ENCODE measurements at places on chromosomes 6 and 20.

DNA sequence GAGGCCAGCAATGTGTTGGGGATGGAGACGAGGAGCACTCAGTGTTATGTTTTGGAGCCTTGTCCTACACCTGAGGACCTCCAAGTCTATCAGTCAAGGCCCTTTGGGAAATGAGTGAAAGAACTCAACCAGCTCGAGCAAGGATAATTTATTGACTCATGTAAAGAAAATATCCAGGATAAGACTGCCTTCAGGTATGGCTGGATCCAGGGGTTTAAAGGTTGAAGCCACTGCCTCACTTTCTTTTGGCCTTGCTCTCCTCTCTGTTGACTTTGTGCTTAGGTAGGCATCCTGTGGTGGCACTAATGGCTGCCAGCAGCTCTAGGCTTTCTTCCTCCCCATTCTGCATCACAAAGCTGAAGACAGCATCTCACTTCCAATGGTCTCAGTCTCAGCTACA is 66.3 kb upstream of the ZNFX1 start:
- DNase-seq, result no peak

GRCh38 chr20:9578594-9578993 is 64.2 kb downstream of the LAMP5 start:
- DNase-seq, result no peak

DNA sequence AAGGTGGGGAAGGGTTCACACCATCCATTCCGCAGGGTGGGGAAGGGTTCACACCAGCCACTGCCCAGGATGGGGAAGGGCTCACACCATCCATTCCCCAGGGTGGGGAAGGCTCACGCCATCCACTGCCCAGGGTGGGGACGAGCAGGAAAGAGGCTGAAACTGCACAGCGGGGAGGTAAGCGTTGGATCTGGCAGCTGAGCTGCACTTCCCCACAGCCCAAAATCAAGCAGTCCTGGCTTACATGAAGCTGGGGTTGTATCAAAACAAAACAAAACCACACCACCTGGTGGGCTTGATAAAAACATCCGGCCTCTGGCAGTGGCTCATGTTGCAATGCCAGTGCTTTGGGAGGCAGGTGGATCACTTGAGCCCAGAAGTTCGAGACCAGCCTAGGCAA is 268.5 kb downstream of the TAF4 start:
- DNase-seq, result no peak

GRCh38 chr6:117396228-117396627 is 29.5 kb downstream of the ROS1 start:
- DNase-seq, result no peak
